T-cell (primary cell): ENCODE measurements at places on chromosomes 7 and 10.

GRCh38 chr10:100341953-100342626 is 4.9 kb upstream of the SCD start:
- no peak overlapping the region for H3K27ac ChIP-seq
- H3K36me3 ChIP-seq: no peaks in the 10 kb centered on the region
- no peaks in the 10 kb centered on the region for H3K4me1 ChIP-seq
- DNase-seq: peak; percentile 51

DNA sequence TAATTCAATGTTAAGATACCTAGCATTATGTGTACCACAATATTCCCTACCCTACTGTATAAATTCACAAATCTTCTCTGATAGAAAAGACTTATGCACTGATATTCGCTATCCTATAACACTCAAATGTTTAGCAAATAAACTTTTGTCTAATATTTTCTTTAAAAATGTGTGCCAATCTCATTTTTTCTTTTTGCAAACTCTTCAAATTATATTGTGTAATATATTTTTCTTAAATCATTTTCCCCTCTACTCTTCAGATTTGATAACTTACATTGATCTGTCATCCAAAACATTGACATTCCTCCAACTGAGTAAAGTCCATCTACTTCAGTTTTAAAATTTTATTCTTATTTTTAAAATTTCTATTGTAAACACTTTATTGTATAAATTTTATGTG is 240.2 kb upstream of the CNTNAP2 start:
- H3K4me1 ChIP-seq: no peaks in the 10 kb centered on the region
- H3K27me3 ChIP-seq: no peaks in the 10 kb centered on the region
- no peak for DNase-seq

- no peak overlapping the region for H3K27ac ChIP-seq
- H3K27me3 ChIP-seq: no peaks in the 10 kb centered on the region
- no peak overlapping the region for H3K4me3 ChIP-seq
Measured at GRCh38 chr7:30559611-30560010, 35.1 kb upstream of the GARS1 start.

DNA sequence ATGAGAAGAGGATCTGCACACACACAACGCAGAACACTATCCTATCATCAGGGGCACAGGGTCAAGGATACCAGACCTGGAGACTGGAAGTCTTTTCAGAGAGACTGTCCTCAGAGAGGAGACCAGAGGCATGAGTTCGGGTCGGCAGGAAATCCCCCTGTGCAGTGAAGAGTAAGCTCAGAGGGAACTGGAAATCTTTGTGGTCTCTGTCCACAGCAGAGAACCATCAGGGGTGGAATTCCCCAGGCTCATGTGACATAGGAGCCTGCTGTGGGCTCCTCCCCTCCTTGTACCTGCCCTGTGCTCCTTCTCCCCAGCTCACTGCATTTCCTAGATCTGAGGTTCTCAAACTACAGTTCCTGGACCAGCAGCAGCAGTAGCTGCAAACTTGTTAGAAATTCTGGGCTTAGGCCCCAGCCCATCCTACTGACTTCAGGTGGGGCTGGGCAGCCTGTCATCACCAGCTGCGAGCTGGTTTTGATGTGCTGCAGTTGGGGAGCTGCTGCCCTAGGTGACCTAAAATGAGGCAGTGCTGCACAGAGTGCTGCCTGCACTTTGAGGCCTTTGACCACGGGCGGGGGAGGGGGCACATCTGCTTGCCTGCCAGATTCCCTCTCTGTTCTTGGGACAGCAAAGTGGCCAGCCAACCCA is 2.4 kb downstream of the ZMIZ2 start:
- peaks cover 9% of the 10 kb centered on the region for H3K36me3 ChIP-seq
- peak overlapping the region; percentile 82 for H3K27ac ChIP-seq

- H3K27me3 ChIP-seq: peaks cover 7% of the 10 kb centered on the region
- DNase-seq: no peak
- no peaks in the 10 kb centered on the region for H3K4me1 ChIP-seq
- no peak overlapping the region for H3K4me3 ChIP-seq
Measured at GRCh38 chr10:113647812-113648211, 16.0 kb downstream of the NRAP start.

- H3K36me3 ChIP-seq: no peaks in the 10 kb centered on the region
- H3K4me1 ChIP-seq: peaks cover 7% of the 10 kb centered on the region
- H3K4me3 ChIP-seq: peak overlapping the region; percentile 31
- peaks cover 12% of the 10 kb centered on the region for H3K27me3 ChIP-seq
- DNase-seq: peak; percentile 39
- no peak overlapping the region for H3K27ac ChIP-seq
Measured at GRCh38 chr7:157875230-157876179, 538.7 kb downstream of the DNAJB6 start.

DNA sequence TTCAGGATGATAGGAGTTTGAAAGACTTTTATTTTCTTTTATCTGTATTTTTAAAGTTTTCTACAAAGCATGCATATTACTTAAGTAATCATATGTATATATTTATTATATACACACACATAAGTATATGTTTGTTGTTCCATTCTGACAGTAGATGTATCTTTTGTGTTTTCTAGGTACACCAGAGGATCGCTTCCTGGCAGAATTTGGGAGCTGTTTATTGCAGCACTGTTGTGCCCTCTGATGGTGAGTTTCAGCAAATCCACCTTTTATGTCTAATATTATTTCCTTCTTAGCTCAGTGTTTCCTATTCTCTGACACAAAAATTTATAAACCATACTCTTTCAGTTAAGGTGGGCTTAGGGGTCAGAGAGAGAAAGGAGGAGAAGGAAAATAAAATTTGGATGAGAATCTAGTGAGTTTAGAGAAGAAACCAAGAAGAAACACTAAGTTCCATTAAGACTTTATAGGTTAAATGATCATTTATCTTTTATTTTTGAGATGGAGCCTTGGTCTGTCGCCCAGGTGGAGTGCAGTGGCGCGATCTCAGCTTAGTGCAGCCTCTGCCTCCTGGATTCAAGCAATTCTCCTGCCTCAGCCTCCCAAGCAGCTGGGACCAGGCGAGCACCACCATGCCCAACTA is 59.2 kb upstream of the OIT3 start:
- H3K4me1 ChIP-seq: no peaks in the 10 kb centered on the region
- H3K4me3 ChIP-seq: no peak overlapping the region
- DNase-seq: peak; percentile 5
- no peaks in the 10 kb centered on the region for H3K36me3 ChIP-seq

- no peaks in the 10 kb centered on the region for H3K4me1 ChIP-seq
- no peak overlapping the region for H3K4me3 ChIP-seq
- no peak for DNase-seq
- no peaks in the 10 kb centered on the region for H3K27me3 ChIP-seq
Measured at GRCh38 chr7:95338832-95339231, 14.5 kb upstream of the PON1 start.

- no peak overlapping the region for H3K4me3 ChIP-seq
- DNase-seq: peak; percentile 23
- H3K4me1 ChIP-seq: peaks cover 66% of the 10 kb centered on the region
- H3K36me3 ChIP-seq: no peaks in the 10 kb centered on the region
- H3K27ac ChIP-seq: no peak overlapping the region
Measured at GRCh38 chr10:71696628-71697326, 22.8 kb downstream of the C10orf105 start.

- no peaks in the 10 kb centered on the region for H3K27me3 ChIP-seq
- H3K4me1 ChIP-seq: no peaks in the 10 kb centered on the region
- H3K4me3 ChIP-seq: no peak overlapping the region
- no peaks in the 10 kb centered on the region for H3K36me3 ChIP-seq
Measured at GRCh38 chr10:24850727-24851296, 101.6 kb downstream of the PRTFDC1 start.

GRCh38 chr10:38157270-38157685 is 63.1 kb downstream of the ZNF37A start:
- DNase-seq: no peak
- no peaks in the 10 kb centered on the region for H3K4me1 ChIP-seq
- peaks cover 6% of the 10 kb centered on the region for H3K27me3 ChIP-seq
- no peak overlapping the region for H3K4me3 ChIP-seq
- H3K27ac ChIP-seq: no peak overlapping the region

DNA sequence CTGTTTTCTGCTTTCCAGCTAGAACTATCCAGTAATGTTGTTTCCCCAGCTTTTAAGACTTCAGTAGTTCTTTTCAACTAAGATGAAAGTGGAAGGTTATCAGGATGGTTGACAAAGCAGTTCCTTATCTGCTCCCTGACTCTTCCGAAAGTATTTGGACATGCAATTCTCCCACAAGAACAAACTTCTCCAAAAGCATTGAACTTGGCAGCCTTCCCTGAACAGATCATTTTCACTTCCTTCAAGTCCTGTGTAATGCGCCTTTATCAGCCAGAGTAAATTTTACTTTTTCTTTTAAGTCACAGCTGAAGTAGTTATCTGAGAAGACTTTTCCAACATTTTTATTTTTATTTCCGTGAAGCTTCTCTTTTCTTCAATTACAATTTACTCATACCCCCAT is 39.7 kb downstream of the CDC14C start:
- no peaks in the 10 kb centered on the region for H3K4me1 ChIP-seq
- DNase-seq: no peak
- H3K27ac ChIP-seq: no peak overlapping the region
- no peak overlapping the region for H3K4me3 ChIP-seq

- H3K27me3 ChIP-seq: peaks cover 6% of the 10 kb centered on the region
- H3K27ac ChIP-seq: no peak overlapping the region
- H3K4me1 ChIP-seq: no peaks in the 10 kb centered on the region
- no peaks in the 10 kb centered on the region for H3K36me3 ChIP-seq
Measured at GRCh38 chr10:29120216-29120615, 168.7 kb upstream of the LYZL1 start.

DNA sequence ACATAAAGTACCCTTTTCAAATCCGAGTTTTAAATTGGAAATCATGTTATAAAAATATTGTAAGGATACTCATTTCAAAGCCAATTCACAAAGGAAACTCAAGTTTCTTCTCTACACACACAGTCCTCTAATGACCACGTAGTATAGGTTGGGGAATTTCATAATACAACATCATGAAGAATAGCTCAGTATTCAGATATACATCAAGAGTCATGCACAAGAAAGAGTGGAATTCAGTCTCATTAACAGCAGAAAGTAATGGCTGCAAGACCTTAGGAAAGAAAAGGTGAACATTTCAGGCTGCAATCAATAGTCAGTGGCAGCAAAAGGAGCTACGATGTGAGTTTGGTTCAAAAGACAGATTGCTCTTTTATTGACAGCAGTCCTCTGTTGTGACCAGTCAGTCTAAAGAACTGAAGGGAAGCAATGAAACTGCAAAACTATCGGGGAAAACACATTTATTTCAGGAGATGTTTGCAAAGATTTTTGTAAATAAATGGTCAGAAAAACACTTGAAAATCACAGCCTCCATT is 317.2 kb downstream of the IPMK start:
- no peak for DNase-seq
- H3K36me3 ChIP-seq: no peaks in the 10 kb centered on the region
- no peaks in the 10 kb centered on the region for H3K4me1 ChIP-seq
- H3K27ac ChIP-seq: no peak overlapping the region

DNA sequence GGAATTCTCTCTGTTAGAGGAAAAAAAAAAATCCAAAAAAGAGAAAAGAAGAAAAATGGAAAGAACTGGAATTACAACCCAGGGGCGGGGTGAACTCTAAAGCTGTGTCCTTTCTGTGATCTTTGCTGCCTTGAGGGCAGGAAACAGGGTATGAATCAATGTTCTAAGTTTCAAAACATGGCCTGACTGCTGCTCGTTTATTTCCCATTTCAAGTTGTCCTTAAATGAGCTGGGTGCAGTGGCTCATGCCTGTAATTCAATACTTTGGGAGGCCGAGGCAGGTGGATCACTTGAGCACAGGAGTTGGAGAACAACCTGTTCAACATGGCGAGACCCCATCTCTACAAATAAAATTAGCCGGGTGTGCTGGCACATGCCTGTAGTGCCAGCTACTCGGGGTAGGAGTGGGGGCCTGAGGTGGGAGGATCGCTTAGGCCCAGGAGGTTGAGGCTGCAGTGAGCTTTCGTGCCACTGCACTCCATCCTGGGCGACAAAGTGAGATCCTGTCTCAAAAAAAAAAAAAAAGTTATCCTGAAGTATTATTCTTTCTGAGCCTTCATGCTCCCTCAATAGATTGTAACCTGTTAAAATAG is 24.7 kb upstream of the TFAM start:
- H3K4me3 ChIP-seq: no peak overlapping the region
- H3K36me3 ChIP-seq: no peaks in the 10 kb centered on the region
- H3K27ac ChIP-seq: no peak overlapping the region
- H3K27me3 ChIP-seq: no peaks in the 10 kb centered on the region

DNA sequence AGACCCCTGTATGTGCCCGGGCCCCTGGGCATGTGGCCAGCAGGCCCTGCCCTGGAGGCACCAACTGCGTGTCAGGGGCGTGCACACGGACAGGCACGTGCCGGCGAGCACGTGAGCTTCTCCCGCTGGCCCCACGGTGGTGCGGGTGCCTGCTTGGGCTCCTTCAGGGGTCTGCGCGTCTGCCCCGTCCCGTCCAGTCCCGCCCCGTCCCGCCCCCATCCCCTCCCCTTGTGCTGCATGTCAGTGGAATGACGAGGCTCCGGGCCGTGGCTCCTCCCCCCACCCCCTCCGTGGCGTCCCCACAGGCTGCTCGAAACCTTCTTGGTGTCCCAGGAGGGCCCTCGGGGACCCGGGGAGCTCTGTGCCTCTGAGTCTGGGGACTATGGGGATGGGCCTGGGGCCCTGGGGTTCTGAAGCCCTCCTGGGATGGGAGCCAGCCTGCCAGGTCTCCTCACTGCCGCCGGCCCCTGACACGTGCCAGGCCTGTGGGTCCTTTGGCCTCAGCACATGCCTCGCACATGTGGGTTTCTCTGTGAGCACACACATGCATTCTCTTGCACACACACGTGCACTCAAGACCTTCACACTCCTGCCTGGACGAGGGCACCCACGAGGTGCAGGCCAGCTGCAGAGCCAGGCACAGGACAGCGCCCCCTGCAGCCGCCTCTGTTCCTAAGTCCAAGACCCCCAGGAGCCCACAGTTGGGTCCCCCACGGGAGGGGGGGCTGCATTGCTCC is 27.5 kb upstream of the AMZ1 start:
- no peak overlapping the region for H3K4me3 ChIP-seq
- no peaks in the 10 kb centered on the region for H3K4me1 ChIP-seq
- no peak for DNase-seq
- no peaks in the 10 kb centered on the region for H3K27me3 ChIP-seq
- no peak overlapping the region for H3K27ac ChIP-seq

DNA sequence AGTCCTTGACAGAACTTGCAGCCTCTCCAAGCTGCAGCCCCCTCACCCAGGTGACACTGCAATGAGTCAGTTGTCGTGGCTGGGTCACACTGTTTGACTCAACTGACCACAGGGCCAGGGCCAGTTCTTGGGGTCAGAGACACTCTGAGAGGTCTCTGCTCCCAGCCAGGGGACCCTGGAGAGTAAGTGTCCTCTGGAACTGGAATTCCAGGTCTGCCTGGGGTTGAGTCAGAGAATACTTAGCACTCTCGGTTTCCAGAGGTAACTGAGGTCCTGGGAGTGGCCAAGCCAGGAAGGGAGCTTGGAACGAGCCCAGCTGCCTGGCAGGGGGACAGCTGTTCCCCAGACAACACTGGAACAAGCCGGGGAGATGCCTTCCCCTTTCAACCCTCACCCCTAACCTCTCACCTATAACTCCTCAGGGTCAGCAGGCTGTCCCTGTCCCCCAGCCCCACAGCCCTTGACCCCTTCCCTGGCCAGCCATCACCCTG is 2.2 kb upstream of the MYL10 start:
- H3K4me1 ChIP-seq: no peaks in the 10 kb centered on the region
- no peak overlapping the region for H3K4me3 ChIP-seq
- no peaks in the 10 kb centered on the region for H3K36me3 ChIP-seq

GRCh38 chr7:151661587-151661986 is 141.9 kb upstream of the RHEB start:
- H3K27ac ChIP-seq: no peak overlapping the region
- no peaks in the 10 kb centered on the region for H3K36me3 ChIP-seq
- no peaks in the 10 kb centered on the region for H3K4me1 ChIP-seq
- no peak for DNase-seq
- H3K4me3 ChIP-seq: no peak overlapping the region
